ENCODE measurements at places on chromosomes 5 and 9.

GRCh38 chr9:107158321-107158720 is 124.8 kb upstream of the RAD23B start:
- DNase-seq = peak; percentile 35

- DNase-seq = peak; percentile 78
Observed at GRCh38 chr9:16126042-16126441, 573.2 kb downstream of the CCDC171 start.

GRCh38 chr9:121592265-121592664 is 59.2 kb upstream of the DAB2IP start:
- no peak for DNase-seq

DNA sequence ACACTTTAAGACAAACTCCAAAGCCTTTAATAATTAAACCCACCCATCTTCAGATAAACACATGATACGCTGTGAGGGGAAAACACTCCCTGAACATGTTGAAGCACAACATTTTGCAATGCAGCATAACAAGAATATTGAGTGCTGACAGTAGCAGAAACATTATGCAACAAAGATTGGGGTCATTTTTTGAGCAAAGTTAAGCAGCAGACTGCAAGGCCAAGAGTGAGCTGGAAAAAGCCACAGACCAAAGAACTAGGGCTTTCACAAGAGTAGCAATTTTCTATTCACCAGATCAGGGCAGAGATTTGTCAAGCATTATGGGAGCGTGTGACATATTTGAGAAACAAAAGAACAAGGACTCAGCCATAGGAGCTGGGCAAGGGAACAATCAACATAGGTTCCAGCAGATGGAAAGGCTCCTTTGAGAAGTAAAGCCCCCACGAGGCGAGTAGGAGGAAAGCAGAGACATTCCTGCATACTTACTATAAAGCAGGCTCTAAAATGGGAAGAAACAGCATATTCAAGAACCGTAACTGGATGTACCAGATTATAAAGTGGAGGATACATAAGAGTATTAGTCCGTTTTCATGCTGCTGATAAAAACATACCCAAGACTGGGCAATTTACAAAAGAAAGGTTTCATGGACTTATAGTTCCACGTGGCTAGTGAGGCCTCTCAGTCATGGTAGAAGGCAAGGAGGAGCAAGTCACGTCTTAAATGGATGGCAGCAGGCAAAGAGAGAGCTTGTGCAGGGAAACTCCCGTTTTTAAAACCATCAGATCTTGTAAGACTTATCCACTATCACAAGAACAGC is 4.8 kb upstream of the TTC23L start:
- DNase-seq = no peak
